Stimulated activated CD8-positive, alpha-beta memory T cell treated with anti-CD3 and anti-CD28 coated beads, Interleukin-7, amount 100 ng/mL, for 24 hours (primary cell): ENCODE measurements at places on chromosomes 11 and 22.

DNA sequence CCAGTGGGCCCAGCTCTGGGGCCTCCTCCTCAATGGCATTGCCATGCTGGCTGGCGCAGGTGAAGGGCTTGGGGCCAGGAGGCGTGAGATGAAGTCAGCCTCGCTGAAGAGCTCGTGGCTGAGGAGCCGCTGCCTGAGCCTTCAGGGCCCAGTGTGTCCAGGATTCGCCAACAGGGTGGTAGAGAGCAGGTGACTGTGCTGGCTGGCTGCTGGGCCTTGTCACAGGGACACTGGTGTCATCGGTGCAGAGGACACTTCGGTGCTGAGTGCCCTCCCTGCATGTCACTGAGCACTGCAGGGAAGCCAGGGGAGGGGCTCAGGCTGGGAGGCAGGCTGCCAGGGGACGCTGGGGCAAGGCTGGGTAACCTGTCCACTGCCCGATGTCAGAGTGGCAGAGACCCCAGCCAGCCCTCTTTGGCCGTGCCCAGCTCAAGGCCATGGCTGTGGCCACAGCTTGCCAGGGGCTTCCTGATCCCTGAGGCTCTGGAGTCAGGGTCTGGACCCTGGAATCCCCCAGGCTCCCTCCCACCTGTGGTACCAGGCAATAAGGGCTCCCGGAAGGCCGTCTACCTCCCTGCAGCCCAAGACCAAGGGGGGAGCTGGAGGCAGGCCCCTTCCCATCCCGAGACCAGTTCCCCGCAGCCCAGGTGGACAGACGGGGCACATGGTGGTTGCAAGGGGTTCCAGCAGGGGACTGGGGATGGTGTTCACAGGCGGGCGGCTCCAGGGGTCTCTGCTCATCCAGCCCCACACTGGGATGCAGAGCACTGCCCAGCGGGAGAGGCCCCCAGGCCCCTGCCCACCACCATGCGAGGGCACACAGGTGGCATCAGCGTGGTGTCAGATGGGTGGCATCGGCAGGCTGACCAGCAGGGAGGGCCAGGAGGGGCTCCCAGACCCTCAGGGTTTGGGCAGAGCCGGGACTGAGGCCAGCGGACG, 63.9 kb downstream of the ARFGAP3 start:
- DNase-seq, result no peak

GRCh38 chr11:108606070-108606469, 12.5 kb upstream of the EXPH5 start:
- DNase-seq, result no peak

- no peak for DNase-seq
Measured at GRCh38 chr11:133619973-133620372, 87.7 kb upstream of the OPCML start.

GRCh38 chr11:129530154-129530895, 154.7 kb downstream of the BARX2 start:
- DNase-seq, result no peak

DNA sequence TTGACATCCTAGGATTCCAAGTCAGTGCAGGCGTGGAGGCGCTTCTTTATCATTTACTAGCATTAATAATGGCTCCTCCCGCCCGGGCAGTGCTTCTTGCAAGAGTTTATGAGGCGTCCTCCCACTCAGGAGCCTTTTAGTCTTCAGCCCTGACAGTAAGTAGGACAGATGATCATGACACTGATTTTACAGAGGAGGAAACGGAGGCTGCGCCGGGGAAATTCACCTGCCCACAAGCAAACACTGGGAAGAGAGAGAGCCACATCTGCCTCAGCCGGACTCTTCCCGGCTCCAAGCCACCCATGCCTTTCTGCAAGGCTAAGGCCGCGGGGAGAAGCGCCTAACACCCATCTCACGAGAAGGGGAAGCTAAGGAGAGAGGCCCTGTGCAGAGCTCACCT, 35.9 kb downstream of the KIAA0930 start:
- no peak for DNase-seq

DNA sequence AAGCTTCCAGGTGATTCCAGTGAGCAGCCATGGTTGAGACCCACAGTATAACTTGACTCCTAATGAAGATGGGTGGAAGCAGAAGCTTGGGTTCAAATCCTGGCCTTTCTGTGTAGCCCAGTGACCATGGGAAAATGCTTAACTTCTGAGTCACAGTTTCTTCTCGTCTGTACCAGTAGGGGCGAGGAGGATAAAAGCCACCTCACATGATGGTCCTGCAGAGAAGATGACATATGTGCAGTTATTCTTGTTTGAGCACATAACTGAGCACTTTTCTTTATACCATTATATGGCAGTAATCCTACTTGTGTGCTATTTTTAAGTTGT, 4.9 kb downstream of the TMEM109 start:
- no peak for DNase-seq
